ENCODE measurements at places on chromosomes 1 and 21.

- no peak for DNase-seq
Measured at GRCh38 chr1:91799159-91799558, 86.8 kb downstream of the TGFBR3 start.

DNA sequence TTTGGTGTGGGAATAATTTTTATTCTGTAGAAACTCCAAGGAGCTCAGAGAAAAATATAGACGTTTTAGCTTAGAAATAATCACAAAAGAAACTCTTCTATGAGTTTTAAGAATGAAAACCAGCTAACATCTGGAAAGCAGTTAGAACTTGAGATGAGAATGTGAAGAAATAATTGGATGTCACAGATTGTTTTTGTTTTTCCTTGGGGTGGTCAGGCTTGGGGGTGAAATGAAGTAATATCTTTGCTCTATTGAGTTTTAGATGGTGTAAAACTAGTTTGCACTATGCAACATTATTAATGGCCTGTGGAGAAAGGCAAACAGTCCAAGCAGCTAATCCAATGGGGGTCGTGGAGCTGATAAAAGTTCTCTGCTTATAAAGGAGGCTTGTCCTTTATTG is 101.2 kb downstream of the FMN2 start:
- no peak for DNase-seq

DNA sequence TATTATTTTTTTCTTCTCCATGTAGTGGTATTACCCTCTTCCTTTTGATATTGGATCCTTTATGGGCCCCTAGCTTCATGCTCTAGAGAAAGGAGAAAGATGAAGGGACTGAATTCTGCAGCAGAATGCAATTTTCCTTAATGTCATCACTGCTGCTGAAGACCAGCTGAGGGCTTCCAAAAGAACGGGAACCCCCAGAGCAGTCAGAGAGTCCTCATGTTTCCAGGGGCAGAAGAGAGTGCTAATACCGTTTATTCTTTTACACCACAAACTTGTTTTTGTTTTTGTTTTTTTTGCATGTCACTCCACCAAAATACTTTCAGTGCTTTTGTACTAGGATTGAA is 21.1 kb upstream of the TBX15 start:
- no peak for DNase-seq

DNA sequence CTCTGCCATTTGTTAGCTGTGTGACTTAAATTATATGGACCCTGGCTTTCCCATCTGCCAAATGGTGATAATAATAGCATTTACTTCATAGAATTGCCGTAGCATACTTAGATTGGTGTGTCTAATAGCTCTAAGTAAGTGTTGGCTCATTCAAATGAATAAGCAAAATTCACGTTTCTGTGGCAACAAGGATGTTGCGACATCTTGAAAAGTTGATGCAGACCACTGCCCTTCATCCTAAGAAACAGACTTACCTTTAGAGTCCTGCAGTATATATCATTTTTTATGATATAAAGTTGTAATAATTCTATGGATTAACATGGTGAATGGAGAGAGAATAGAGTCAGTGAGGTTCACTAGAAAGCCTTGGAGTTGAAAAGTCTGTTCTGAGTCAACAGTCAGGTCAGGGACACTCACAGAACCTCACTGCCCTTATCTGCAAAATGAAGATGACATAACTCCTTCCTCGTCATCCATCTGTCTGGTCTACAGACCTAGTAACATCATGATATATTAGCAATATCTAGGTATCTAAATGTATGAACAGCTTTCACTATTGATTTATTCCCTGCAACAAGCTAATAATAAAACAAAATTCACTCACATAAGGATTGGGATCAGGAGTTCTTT is 167.3 kb upstream of the C8B start:
- DNase-seq: no peak

DNA sequence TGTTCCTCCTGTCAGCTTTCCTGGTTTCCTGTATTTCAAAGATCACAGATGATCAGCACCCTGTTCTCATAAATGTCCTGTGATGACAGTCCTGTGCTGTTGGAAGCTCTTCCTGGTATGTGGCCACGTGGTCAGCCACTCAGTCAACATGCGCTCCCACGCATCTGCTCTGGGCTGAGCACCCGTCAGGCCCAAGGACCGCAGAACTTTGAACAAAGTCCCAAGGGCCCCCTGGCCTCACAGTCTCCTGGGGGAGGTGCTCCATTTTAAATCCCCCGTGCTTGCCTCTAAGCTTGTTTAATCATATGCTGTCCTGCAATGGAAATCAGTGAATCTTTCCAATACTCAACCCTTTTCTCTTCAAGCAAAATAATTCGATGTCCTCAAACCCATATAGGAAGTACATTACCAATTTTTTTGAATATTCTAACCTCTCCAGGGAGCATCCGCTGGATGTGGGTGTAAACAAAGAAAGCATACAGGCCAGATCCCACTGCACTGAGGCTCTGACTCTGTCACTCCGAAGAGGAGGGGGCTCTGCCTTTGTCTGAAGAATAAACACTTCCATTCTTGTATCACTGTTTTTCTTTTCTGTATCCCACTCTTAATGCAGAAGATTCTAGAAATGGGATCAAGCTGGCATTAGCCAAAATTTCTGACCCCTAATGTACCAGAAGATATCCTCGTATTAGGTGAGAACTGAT is 250.3 kb downstream of the SDCCAG8 start:
- DNase-seq: no peak

GRCh38 chr1:172742599-172743500 is 83.9 kb downstream of the FASLG start:
- DNase-seq: no peak

- DNase-seq: no peak
Measured at GRCh38 chr1:34865573-34865972, 6.0 kb upstream of the SMIM12 start.

GRCh38 chr1:116708255-116708900 is 40.8 kb upstream of the IGSF3 start:
- DNase-seq: no peak

DNA sequence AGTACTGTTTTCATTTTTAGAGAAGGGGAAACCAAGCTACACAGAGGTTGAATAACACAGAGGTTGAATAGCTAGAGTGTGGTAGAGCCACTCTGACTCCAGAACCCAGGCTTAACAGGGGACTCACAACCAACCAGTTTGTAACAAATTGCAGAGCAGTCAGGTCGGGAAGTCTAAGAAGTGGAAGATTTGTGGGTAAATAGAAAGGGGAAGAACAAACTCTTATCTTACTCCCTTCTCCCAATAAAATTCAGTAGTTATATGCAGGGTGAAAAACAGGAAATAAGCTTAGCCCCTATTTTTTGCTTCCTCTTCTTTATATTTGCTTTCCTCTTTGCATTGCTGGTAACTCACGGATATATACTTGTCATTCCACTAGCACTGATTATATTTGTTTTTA is 23.2 kb downstream of the CDC42 start:
- DNase-seq: no peak

DNA sequence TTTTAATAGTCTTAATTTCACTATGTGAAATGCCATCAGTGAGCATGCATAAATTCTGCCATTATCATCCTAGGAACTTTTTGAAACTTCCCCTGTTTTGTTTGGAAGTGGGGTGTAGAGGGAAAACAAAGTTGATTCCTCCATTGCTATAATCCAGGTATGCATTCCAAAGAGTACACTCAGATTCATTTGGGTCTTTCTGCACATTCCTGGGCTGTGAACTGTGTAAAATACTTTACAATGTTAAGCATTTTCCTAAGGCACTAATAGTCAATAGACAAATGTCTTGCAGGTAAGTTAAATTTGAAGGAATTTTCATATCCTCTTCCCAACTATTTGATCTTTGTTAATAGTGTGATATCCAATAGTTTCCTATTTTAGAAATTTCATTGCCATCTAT is 36.2 kb downstream of the SGIP1 start:
- no peak for DNase-seq

DNA sequence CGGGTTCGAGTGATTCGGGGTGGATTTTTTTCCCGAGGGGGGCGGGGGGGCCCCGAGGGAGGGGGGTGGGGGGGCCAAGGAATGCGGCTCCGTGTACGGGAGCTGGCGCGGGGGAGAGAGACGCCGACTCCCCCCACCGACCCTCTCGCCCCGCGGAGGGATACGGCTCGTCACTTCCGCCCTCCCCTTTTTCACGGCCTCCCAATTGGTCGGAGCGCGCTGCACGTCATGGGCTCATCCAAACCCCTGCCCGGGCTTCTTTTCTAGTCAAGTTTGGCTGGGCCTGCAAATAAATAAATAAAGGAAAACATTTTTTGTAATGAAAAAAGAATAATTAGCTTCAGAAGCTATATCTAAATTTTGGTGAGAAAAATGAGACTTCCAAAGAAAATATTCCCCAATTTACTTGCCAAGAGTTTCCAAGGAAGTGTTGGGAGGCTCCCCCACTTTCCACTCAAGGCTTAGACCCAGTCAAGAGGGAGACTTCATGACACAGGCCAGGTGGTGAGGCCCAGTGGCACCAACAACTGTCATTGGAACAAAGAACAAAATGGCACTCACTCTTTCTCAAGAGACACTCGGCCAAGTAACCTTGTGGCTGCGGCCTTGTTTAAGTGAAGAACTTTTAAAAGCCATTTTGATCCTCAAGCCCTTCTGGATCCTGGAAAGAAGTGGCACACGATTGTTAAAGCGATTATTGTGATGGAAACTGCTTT is at the start of gene POGZ:
Gene POGZ (minus strand): TSS at position 164 of the 716 bp plus-strand sequence. CDS start 17,290 bp downstream, outside the sequence.
- peak; percentile 94 for DNase-seq

GRCh38 chr1:203147376-203147775 is 19.9 kb downstream of the ADORA1 start:
- no peak for DNase-seq

- no peak for DNase-seq
Measured at GRCh38 chr1:162305969-162306368, 70.7 kb downstream of the SPATA46 start.

DNA sequence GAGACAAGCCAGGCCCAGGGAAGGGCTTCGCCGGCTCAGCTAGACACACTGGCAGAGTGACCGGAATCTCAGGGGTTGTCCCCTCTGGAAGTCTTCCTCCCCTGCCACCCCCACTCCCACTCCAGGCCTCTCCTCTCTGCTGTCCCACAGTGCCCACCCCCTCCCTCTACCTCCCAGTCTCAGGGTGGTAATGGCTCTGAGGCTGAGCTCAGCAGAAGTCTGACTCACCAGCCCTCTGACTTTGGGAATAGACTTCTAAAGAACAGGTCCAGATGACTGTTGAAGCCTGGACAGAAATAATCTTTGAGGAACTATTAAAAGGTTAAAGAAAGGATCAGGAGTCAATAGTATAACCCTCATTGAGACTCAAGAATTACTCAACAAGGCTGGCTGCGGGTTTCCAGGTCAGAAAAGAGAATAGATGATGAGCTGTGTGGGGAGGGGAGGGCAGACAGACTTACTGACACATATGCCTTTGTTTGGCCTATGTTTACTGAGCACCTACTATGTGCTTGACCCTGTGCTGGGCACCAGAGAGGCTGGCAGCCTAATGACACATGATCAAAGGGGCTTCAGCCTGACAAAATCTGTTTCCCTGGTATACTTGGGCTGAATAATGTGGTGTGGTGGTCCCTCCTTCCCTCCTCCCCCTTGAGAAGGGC is 8.2 kb downstream of the HCRTR1 start:
- no peak for DNase-seq

DNA sequence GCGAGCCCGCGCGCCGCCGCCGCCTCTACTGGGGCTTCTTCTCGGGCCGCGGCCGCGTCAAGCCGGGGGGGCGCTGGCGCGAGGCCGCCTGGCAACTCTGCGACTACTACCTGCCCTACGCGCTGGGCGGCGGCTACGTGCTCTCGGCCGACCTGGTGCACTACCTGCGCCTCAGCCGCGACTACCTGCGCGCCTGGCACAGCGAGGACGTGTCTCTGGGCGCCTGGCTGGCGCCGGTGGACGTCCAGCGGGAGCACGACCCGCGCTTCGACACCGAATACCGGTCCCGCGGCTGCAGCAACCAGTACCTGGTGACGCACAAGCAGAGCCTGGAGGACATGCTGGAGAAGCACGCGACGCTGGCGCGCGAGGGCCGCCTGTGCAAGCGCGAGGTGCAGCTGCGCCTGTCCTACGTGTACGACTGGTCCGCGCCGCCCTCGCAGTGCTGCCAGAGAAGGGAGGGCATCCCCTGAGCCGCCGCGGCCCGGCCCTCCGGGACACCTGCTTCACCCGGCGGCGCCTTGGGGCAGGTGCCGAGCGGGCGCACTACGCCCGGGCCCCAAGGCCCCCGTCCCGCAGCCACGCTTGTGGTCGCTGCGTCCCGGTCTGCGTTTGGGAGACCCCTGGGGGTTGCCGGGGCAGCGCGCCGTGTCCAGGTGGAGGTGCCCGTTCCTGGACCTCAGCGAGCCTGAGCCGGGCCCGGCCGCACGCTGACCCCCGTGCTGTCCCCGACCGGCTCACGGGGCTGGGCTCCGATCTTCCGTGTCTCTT is 944 bp downstream of the B3GALT6 start:
- no peak for DNase-seq

GRCh38 chr1:245406426-245406825 is 251.6 kb downstream of the KIF26B start:
- DNase-seq: no peak

DNA sequence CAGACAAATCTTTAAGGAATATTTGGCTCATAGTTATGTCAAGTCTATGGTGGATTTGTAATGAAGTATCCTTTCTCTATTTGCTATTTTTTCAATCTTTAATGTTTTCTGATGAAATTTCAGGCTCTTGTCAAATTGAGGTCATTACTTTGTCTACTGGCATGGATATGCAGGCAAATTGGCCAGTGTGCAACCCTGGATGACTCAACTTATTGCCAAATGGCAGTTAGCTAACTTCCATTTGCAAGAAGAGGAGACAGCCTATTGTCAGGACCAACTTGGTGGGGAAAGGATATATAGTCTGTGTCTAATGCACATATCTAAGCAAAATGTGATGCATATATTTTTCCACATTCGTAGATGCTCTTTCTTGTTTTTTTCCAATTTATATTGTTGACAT is 530.5 kb downstream of the PTBP2 start:
- DNase-seq: no peak

DNA sequence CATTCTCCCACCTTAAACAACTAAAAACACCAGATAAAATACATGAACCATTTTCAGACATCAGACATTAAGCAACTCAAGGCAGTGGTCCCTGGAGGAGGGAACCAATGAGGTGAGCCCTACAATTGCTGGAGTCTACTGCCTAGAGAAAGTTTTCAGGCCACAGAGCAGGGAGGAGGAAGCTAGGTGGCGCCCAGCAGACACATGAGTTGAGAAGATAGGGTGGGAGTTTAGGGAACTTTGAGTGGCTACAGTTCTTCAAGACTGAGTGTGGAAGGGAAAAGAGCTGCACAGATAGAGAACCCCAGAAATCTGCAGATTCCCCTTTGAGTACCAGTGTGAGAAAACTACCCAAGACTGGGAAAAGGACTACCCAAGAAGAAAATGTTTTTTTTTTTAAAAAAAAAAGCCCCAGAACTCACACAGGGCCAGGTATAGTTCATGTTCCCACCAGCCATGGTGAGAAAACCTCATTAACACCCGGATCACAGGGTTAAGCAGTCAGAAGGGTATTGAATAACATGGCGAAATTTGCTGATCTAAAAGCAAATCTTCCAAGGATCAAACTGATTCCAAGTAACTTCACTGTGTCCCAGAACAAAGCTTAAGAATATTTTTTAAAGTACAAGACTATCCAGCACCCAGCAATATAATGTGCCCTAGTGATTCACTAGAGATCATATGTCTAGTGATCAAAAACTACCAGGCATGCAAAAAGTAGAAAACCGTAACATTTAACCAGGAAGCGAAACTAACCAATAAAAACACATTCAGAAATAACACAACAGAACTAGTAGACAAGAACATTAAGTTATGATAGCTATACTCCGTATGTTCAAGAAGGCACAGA is 12.0 kb downstream of the ALDH9A1 start:
- no peak for DNase-seq

Measured in activated naive CD4-positive, alpha-beta T cell treated with Interleukin-2 at 50 U/mL for 16 hours (primary cell).